ENCODE measurements at places on chromosomes 3 and 15. TPM values are rescaled to one million over a fixed set of nuclear protein-coding genes. Genes with fewer than 3 reads are reported as not detected.

The ADGRG7 gene
- not detected for total RNA-seq

The APBA2 gene
- total RNA-seq, result 18.2 TPM

The SIDT1 gene
- not detected for total RNA-seq

The MOBP gene
- total RNA-seq, result not detected

The PLXNB1 gene
- 44.6 TPM for total RNA-seq

The QARS1 gene
- 292 TPM for total RNA-seq

The MED12L gene
- total RNA-seq, result 4.9 TPM
